ENCODE measurements at places on chromosomes 3 and 15.

GRCh38 chr3:184417619-184418327 lies 37.9 kb downstream of the CHRD start:
- peak; percentile 78 for DNase-seq

DNA sequence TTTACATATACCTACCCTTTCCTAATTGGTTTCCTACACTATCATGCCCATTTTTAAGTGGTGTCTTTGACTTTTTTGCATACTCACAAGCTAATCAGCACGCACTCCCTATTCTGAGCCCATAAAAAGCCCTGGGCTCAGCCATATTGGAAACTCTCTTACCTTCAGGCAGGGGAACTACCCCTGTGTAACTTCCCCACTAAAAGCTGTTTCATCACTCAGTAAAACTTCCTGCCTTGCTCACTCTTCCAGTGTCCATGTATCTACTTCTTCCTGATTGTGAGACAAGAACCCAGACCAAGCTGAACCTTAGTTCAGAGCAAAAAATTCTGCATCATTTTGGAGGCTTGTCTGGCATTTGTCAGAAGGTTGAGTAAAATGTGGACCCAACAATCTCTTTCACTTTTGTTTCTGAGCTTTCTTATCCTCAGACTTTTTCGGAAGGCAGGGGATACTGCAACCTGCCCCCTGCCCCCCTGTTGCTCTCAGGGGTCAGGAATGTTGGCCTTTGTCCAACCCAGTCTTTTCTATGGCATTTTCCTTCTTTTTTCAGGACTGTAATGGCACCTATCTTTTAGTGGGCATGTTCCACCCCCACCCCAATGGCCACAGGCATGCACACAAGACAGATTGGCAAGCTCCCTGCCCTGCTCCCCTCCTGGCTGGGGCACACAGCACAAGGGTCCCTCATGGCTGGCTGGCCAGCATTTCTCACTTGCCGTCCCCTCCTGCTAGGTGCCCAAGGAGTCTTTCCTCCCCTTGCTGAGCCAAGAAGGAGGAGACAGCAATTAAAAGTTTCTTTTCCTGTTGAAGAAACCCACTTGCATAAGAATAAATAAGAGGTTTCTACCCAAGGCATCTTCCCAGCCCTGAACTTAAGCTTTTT lies 26.3 kb upstream of the TMEM45A start:
- DNase-seq, result no peak

DNA sequence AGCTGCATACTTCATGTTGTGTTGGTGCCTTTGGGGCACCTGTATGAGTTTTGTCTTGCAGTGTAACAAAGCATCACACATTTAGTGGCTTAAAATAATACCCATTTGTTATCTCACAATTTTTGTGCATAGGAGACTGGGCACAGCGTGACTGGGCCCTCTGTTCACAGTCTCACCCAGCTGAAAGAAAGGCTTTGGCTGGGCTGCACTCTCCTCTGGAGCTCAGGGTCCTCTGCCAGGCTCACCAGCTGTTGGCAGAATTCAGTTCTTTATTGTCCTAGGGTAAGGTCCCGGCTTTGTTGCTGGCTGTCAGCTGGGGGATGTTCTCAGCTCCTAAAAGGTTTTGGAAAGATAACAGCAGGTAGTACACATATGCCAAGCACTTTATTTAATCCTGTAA lies 263.3 kb downstream of the CLSTN2 start:
- no peak for DNase-seq

DNA sequence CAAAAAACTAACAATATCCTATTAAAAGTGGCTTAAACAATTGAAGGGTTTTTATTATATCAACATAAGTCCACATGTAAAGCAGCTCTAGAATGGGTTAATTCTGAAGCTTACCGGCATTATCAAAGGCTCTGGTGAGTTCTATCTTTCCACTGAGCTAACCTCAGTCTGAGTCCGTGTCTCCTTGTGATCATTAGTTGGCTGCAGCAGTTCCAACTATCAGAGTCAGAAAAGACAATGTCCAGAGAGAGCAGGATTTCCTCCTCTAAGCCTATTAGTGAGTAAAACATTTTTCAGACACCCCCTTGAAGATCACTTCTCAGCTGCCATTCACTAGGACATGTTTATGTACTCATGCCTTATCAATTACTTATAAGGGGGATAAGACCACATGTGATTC lies 49.9 kb downstream of the DHX36 start:
- DNase-seq, result no peak

GRCh38 chr3:186640473-186640818 lies 247 bp downstream of the FETUB start:
- peak; percentile 75 for DNase-seq

GRCh38 chr3:18179521-18179920 lies 245.6 kb downstream of the SATB1 start:
- DNase-seq, result no peak

DNA sequence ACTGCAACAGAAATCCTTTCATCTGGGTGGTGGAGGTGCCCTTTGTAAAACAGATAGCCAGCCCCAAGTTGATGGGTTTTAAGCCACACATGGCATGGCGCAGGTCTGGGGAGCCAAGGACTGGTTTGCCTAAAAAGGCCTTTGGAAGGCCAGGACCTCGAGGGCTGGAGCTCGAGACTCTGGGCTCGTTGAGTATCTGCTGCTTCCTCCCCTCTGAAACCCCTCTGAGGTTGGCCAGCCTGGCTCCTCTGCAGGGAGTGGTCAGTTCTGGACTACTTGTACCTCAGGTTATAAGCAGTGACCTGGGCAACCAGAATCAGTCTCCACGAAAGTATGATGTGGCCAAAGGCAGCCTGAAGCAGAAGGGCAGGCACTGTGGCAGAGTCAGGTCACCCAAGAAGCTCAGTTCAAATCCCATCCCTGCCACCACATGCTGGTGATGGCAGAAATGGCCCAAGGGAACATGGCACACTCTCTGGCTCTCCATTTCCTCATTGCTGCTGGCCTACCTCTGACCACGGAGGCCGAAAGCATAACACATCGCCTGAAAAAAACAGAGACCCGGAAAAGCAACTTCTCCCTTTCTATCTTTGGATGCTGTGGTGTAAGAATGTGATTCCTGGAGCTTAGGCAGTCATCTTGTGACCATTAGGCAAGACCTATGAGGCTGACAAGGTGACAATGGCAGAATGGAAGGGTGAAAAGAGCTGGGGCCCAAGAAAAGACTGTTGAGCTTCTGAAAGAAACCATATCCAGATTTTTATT lies 51.2 kb downstream of the WNT7A start:
- no peak for DNase-seq

- no peak for DNase-seq
Observed at GRCh38 chr3:135784557-135784956, 181.0 kb upstream of the PPP2R3A start.

- DNase-seq, result no peak
Observed at GRCh38 chr3:17387108-17387507, 355.3 kb downstream of the TBC1D5 start.

GRCh38 chr3:55842204-55842603 lies 355.1 kb upstream of the WNT5A start:
- no peak for DNase-seq

DNA sequence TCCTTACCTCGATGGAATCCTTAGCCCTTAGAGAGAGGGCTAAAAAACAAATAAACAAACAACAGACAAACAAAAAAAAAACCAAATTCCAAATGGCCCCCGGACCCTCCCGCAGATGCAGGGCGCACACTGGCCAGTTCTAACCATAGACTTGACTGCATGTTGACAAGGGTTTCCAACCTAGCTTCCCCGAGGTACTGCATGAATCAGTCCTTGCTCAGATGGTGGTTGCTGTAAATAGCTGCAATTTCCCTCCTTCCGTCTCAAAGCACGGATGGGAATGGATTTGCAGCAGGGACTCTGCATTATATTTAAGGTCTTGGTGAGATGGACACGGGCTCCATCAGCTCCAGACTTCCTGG lies 162.8 kb downstream of the CD47 start:
- DNase-seq, result peak; percentile 72

DNA sequence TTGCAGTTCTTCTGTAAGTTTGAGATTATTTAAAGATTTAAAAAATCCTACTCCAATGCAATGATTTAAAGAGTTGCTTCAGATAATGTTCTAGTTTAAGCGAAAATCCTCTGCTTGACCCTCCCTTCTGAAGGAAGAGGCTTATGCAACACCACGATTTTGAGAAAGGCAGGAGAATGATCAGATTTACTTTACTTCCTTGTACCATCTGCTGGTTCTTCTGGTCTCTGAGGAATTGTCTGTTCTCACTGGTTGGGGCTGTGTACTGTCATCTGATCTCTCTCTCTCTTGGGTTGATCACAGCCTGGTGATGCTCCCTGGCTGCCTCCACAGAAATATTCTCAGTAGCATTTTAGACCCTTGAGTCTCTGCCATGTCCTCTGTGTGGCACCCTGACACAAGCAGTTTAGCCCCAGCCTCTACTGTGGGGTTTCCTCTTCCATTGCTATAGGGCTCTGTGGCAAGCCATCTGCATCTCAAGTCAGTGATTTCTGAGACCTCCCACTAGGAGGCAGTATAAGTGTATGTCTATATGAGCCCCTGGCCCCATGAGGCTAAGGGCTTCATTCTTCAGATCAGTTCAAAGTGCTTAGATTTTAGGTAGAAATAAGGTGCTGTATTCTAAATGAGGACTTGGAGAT lies 50.8 kb upstream of the PLAAT1 start:
- DNase-seq, result peak; percentile 9

GRCh38 chr15:61938249-61938648 lies 122.0 kb downstream of the VPS13C start:
- DNase-seq, result no peak

DNA sequence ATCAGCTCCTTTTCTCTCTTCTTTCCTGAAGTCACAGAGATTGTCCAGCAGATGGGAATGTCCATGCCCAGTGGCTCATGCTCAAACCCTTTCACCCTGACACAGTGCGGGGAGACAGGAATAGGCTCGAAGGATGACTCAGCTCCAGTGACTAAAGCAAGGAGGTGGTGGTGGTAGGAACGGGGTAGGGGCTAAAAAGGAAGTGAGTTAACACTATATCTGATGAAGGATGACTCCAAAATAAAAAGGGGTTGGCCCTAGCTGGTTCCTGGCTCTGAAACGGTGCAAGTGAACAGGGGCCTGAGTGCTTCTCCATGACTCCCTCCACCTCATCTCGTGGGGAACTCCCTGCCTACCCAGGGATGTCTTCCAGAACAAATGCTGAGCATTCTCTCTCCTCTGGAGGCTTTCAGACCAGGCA lies 167.4 kb upstream of the LPP start:
- DNase-seq, result peak; percentile 96

DNA sequence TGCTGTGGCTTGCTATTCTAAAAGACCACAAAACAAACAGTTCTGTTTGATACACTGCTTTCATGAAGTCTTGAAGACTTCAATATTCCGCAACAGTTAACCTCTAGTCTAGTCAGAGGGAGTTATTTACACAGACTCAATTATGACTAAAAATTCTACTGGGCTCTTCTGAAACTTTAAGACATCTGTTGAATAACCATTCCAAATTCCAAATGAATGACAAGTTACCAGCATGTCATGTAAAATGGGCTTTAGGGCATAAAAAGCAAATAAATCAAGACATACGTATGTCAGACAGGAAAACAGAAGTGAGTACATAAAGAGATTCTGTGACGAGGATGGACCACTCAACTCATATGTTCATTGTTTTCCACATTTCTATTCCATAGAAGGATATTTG lies 93.9 kb downstream of the PLOD2 start:
- peak; percentile 76 for DNase-seq

DNA sequence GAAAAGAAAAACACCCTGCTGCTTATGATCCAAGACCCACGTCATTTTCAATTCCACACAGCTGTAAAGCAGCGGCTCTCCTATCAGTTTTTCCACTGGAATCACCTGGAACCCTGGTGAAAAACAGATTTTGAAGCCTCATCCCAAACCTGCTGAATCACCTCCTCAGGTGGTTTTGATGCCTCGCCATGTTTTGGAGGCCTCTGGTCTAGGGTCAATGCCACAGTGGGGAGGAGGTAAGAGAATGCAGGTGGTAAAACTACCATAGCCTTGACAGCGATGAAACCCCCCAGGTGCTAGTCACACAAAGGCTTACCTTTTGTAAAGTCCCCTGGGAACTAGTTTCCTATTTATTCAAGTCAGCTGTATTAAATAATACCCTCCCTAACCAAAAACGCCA lies 24.8 kb downstream of the MYO1E start:
- DNase-seq, result no peak

DNA sequence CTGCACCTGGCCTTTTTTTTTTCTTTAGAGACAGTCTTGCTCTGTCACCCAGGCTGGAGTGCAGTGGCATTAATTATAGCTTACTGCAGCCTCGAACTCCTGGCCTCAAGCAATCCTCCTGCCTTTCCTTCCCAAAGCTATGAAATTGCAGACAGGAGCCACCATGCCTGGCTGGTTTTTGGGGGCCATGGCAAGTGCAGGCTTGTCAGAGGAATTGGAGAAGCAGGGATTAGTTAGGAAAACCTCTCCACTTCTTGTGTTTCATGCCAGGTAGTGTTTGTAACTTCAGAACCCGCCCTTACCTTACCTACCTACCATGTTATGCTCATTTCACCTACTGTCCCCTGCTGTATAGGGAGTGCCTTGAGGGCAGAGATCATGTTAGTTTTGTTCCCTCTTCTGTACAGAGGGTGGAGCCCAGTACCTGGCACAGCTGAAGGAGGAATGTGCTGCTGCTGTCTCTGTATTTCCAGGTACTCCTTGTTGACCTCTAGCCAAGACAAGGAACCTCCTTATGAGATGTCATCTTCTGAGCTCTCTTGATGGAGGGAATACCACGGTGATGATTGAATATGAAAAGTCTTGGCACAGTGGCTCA lies 43.8 kb downstream of the TRAK1 start:
- DNase-seq, result no peak

DNA sequence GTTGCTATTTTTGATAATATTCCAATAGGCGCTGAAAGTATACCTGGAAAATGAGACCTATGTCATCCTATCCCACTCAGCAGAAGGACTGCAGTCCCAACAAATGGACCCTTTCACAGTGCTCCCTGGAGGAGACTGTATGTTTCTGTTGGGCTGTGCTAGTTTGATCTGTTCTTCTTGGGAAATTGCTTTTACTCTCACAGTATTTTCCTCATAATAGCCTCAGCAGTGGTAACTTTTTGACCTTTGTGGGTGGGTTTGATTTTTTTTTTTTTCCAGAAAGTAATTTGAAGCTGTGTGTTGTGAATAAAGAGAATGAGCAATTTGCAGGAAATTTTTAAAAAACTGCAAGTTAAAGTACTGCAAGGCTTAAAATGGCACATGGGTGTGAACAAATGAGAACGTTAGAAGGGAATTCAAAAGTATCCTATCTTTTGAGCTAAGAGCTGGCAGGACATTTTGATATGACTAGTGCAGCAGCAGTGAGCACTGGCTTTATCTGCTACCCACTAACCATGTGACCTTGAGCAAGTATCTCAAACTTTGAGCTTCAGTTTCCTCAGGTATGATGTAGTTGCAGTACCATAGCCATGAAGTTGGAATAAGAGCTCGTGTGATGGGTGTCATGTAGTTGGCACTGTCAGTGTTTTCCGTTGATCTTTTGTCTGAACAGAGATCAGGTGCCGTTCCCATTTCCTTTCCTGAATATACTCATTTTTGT lies 118.4 kb downstream of the ATG7 start:
- peak; percentile 8 for DNase-seq

DNA sequence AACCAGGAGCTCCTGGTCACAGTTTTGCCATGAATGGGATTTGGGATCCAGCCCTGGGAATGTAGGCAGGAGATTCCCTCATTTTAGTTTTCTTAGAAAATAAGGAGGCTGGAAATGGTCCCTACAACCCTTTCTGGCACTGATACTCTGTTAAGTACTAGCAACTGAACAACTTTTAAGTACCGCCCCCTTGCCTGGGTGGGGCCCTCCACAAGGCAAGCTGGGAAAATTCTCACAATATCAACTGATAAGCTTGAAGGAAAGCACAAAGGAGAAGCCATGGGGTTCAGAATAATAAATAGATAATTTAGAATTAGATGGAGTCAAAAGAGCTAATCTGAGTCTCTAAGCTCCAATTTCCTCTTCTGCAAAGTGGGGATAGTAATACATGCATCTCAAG lies 4.2 kb upstream of the DGKG start:
- DNase-seq, result no peak

- no peak for DNase-seq
Observed at GRCh38 chr3:133828576-133829309, 23.1 kb downstream of the SRPRB start.

All from GM23248 (cell line).